ENCODE measurements at places on chromosomes 3 and 15.

DNA sequence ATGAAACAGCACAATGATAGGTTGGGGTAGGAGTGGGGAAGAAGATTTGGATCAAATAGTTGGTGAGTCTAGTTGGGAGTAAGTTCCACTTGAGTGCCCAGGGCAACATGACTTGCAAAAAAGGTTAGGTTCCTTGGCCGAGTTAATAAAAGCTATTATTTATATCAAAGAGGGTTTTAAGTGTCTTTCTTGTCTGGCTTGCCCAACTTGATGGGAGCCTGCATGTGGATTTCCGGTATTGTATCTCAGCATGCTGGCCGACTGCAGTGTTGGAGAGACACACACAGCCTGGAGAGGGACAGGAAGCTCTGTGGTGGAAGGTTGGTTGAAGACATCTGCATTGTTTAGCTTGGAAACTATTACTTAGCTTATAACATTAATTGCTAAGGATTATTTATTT, 449.5 kb upstream of the TBL1XR1 start:
- DNase-seq = no peak

GRCh38 chr3:851098-851790, 241.6 kb upstream of the CNTN6 start:
- DNase-seq = no peak

DNA sequence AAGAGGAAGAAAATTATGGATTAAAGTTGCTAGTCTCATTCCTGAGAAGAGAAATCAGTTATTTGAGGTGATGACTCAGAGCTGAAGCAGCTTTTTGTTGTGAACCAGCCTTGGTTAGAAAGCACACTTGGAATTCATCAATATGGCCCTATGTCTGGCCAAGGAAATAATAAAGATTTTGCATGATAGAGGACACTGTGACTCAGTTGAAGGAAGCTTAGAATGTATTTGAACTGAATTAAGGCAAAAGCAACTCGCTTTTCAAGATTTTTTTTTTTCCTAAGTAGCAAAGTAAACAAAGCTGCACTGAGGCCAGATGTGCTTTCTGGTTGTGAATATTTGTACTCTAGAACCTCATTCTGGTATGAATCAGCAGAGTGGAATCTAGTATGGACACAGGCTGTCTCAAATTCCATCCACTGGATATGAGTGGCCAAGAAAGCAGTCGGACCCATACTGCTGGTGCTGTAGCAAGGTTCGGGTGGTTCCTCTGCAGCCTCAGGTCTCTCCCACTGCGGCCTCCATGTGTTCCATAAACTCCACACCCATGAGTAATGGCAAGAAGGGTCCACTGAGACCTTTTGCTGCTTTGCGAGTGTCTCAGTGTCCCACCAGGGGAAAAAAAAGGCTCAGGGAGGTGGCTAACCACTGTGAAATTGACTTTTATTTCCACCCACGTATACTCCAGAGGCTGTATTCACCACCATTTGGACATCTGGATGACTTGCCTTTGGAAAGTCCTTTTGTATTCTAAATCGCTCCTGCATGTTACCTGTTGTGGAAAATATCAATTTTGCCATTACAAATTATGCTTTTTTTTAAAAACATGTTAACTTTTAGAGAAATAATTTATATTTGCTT, 53.1 kb downstream of the TGFBR2 start:
- peak; percentile 79 for DNase-seq

DNA sequence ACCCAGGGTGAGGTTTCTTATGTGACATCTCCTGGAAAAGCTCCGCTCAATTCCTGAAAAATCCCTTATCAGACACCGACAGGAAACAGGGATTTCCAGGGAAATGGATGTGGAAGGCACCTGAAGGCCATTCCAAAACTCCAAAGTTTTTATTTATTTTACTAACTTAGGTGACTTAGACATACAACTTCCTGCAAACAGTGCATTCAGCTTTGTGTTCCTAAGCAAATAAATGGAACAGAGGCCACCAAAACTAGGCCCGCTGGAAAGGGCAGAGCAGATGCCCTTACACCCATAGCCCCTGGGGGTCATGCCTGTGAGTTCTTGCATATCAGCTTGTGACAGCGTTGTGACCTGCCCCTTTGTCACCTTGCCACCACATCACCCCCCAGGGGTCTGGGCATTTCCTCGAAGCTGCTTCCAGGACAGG, 239.4 kb downstream of the XXYLT1 start:
- DNase-seq = no peak

GRCh38 chr3:46957092-46957820, 19.3 kb downstream of the CCDC12 start:
- DNase-seq = no peak

- no peak for DNase-seq
Measured at GRCh38 chr3:129577925-129578786, 28.3 kb downstream of the PLXND1 start.
